ENCODE measurements at places on chromosomes 2 and 18.

DNA sequence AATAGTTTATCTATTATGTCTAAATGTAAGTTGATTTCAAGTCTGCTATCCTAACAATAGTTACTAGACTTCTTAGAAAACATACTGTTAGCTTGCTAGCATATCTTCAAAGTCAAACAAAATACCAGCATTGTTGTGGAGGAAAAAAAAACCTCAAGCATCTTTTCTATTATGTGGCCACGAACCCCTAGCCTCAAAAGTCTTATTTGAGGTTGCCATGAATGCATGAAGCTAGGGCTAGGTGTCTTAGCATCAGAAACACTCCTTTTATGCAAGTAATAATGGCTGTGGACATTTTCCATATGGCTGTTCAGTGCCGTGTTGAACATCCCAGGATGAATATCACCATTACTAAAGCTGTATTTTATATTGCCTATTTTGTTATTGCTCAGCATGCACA is 86.6 kb upstream of the OTX1 start:
- no peak for DNase-seq

- DNase-seq: no peak
Observed at GRCh38 chr2:197850882-197851450, 46.6 kb downstream of the PLCL1 start.

GRCh38 chr2:235749771-235750160 is 255.9 kb downstream of the AGAP1 start:
- DNase-seq: no peak

- no peak for DNase-seq
Observed at GRCh38 chr2:10303694-10304378, 1.1 kb downstream of the HPCAL1 start.

DNA sequence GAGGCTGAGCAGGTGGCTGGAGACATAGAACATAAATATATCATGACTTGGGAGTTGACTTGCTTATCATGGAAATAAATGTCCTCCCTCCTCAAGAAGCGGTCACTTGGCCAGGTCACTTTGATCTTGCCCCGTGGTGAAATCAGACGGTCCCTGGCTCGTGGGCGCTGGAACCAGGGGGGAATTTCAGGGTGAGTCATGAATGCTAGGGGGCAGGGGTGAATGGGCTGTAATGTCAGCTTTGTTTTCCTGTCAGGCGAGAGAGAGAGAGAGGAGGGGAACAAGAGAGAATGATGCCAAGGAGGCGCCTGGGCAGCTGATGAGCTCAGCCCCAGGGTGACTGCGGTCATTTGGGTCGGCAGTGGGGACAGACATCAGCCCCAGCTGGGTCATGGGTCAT is 47.7 kb downstream of the RRM2 start:
- DNase-seq: no peak

GRCh38 chr2:138831691-138832090 is 51.5 kb upstream of the NXPH2 start:
- DNase-seq: no peak

DNA sequence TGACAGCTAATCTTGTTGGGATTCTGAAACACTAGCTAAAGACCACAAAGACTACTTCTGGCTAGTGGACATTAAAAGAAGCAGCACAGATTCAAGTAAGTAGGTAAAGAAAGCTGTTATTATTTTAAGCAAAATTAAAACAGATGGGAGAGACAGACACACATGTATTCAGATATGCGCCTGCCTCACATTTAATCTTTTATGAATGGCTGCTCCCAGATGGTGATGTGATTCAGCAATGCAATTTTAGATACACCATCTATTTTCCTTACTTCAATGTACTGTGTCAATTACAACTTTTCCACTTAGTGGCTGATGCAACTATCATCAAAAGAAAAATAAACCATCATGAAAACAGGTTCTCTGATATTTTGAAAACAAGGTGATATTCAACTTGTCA is 133.0 kb upstream of the PGAP1 start:
- DNase-seq: no peak

All from esophagus muscularis mucosa (tissue), 4 donors.